ENCODE measurements at places on chromosomes 5 and 9. TPM values are rescaled to one million over a fixed set of nuclear protein-coding genes. Genes with fewer than 3 reads are reported as not detected.
A peak's percentile ranks its signal among the peaks of the same experiment; 100 is the strongest.

DNA sequence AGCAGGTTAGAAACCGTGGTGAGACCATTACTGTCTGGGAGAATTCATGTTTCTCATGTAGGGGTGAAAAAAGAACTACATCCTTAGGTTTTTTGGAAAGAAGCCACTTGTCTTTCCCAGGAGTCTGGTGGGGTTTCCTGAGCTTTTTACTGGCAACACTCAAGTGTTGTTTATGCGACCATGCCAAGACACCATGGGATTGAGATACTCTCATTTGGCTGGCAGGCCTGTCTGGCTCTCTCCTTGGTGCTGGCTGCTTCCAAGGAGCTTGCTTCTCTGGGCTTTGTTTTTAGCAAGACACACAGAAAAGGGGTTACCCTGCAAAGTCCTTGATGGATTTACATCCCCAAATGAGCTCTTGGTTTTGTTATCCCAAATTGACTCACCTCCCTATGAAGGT, 80.9 kb upstream of the ISL1 start:
- H3K4me3 ChIP-seq: no peak overlapping the region
- H3K27ac ChIP-seq: no peak overlapping the region
- no peaks in the 10 kb centered on the region for H3K36me3 ChIP-seq
- DNase-seq: no peak
- H3K27me3 ChIP-seq: no peaks in the 10 kb centered on the region

Gene PCDHA9
- not detected for total RNA-seq

DNA sequence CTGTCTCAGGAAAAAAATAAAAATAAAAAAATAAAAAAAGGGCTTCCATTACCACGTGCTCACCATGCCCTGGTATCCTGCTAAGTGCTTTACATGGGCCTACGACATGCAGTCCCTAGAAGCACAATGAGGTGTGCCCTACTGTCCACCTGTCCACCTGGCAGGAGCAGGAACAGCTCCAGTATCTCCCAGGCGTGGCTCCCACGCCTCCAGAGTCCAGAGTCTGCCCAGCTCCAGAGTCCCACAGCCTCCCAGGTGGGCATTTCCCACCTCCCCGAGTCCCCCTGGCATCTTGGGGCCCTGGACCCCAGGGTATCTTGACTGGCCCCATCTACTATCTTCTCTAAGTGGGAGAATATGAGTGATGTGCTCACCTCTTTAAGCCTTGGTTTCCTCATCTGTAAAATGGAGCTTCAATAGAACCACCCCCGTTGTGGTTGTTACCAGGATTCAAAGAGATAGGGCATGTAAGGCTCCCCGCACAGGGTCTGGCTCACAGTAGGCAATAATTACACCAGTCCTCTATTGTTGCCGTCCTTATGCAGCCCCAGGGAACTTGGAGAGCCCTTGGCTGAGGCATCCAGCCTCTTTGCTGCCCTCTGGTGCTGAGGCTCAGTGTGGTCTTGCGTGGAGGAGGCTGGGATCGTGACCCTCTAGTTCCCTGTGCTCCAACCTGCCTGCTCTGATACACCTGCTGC, 8.9 kb downstream of the CXCL14 start:
- peaks cover 7% of the 10 kb centered on the region for H3K27me3 ChIP-seq
- no peak overlapping the region for H3K4me3 ChIP-seq
- H3K4me1 ChIP-seq: no peaks in the 10 kb centered on the region
- peak; percentile 41 for DNase-seq

DNA sequence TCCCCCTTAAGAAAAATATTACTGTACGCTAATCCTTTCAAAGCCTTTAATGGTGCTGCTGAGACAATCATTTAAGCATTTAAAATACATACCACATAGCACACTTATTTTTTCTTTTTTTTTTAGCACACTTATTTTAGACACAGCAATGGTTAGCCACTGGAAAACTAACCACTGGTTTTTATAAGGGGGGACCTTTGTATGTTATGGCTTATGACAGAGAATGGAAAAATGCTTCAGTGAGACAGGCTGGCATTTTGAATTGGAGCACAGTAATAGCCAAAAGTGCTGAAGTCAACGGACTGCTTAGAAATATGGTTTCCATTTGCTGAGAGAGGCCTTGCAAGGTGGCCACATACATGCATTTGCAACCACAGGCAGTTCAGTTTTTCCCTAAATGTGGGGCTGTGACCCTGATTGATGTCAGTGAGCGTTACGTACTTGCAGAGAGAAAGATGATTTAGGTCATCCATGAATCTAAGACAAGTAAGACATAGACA, 28.5 kb downstream of the AOPEP start:
- no peaks in the 10 kb centered on the region for H3K36me3 ChIP-seq
- no peak for DNase-seq
- H3K4me3 ChIP-seq: no peak overlapping the region
- no peaks in the 10 kb centered on the region for H3K4me1 ChIP-seq

GRCh38 chr5:56575821-56576220, 239.5 kb upstream of the MAP3K1 start:
- H3K27me3 ChIP-seq: no peaks in the 10 kb centered on the region
- DNase-seq: no peak
- no peaks in the 10 kb centered on the region for H3K36me3 ChIP-seq
- H3K27ac ChIP-seq: no peak overlapping the region

DNA sequence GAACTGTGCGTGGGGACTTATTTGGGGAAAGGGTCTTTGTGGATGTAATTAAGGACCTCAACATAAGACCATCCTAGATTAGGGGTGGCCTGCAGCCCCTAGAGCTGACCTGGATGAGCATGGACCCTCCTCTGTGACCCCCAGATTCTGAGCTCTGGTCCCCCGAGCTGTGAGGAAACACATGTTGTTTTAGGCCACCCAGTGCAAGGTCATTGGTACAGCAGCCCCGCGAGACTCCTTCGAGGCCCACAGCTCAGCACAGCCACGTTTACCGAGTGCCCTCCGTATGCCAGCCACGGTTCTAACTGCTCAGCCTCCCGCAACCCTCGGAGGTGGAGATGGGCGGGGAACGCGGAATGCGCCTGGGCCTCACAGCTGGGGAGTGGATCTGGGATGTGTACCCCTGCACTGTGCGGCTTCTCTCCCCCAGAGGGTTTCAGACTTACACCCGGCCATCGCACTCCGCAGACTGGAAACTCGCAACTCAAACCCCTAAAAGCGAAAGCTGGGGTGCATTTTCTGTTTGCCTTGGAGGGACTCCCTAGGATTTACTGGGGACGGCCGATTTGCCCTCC, 4.5 kb upstream of the GPSM1 start:
- no peak for DNase-seq
- H3K36me3 ChIP-seq: no peaks in the 10 kb centered on the region
- no peak overlapping the region for H3K4me3 ChIP-seq
- peaks cover 27% of the 10 kb centered on the region for H3K4me1 ChIP-seq
- no peak overlapping the region for H3K27ac ChIP-seq
- H3K27me3 ChIP-seq: no peaks in the 10 kb centered on the region

Data from heart left ventricle (tissue), 16 donors.